ENCODE measurements at places on chromosomes 1 and 21.

GRCh38 chr1:243507001-243507671, 251.3 kb downstream of the SDCCAG8 start:
- DNase-seq: no peak

- DNase-seq: no peak
These were observed 60.4 kb upstream of the NEK7 start for GRCh38 chr1:198096390-198096789.

- DNase-seq: peak; percentile 53
These were observed 84.7 kb downstream of the PDE9A start for GRCh38 chr21:42737951-42738590.

DNA sequence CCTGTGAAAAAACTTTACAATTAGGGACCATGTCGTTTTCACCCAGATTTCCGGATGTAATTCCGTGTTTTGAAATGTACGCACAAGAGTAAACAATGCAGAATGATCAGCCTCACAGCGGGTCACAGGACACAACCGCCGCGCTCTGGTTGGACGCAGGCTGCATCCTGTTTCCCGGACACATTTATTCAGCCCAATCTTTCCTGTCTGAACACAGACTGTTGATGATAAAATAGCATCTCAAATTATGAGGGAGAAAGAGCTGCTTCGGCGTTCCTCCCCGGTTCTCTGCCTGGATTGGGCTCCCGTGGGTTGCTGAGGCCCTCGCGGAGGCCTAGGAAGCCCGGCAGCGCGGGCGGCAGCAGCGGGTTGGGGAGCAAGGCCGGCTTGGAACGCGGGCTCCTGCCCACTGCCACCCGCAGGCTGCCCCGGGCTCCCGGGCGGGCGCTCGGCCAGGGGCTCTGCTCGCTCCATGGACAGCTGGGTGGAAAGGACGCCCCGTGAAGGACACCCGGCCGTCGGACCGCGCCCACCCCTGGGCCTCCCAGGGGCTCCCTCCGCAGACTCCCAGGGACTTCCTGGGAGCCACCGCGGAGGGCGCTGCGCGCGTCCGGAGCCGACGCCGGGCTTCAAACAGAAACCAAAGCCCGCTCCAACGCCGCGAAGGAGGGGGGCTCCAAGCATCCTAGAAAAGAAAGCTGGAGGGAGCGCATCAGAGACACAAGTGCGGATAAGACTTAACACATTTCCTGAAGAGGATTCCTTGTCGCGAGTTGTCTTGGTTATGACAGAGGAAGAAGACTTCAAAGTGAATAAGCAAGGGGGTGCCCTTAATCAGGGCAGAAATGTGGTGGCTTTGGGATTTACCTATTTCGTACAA, 122.3 kb downstream of the ESRRG start:
- DNase-seq: peak; percentile 59

DNA sequence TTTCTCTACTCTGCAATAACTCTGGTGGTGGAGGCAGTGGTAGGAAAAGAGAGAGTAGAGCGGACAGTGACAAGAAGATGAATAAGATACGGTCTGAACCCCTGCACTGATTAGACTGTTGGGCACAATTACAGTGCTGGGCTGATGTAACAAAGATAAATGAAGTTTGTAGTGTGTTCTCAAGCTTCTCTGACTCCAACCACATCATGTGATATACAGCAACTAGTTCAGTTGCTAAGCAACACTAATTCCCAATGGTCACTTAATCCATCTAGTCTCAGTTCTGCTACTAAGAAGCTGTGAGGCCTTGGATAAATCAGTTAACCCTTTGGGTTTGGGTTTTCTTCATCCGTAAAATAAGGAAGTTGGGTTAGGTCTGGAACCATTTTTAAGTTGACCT, 17.3 kb downstream of the DDR2 start:
- DNase-seq: no peak

DNA sequence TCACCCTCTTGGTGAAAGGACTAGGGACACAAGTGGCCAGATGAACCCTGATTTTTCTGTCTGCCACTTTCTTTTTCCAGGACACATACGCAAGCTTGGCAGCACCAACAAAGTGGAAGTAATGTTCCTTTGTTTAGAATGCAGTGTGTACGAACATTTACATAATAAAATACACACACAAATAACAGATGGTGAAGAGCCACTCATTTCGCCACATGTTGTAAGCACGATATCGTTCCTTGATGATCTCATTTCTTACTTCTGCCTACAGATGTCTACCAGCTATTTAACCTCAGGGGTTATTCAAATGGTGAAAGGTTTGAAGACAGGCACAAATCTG, 670.2 kb upstream of the CXADR start:
- DNase-seq: no peak

DNA sequence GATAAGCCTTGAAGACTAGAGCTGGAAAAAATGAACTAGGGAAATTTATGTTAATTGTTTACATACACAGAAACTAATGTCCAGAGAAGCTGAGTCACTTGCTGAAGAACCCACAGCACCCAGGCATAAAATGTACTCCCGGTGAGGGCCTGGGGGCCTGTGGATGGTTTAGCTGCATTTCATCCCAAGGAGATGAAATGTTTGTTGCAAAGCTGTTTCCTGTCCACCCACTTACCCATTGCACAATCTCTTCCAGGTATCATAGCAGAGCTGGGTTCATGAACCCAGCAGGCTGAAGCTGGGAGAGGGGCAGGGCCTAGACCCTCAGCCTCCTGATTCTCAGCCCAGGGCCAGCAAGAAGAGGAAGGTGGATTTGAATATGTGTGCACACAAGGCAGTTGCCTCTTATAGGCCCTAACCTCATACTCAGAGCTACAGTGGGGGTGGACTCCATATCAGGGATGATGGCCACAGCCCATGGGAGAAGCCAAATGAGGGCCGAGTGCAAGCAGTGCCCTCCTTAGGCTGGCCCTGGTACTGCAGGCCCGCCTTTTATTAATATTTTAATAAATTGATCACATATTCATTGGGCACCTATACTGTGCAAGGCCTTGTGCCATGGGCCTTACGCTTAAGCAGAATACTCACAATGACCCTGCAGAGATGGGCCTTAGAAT, 110.8 kb downstream of the LACTBL1 start:
- DNase-seq: peak; percentile 76

DNA sequence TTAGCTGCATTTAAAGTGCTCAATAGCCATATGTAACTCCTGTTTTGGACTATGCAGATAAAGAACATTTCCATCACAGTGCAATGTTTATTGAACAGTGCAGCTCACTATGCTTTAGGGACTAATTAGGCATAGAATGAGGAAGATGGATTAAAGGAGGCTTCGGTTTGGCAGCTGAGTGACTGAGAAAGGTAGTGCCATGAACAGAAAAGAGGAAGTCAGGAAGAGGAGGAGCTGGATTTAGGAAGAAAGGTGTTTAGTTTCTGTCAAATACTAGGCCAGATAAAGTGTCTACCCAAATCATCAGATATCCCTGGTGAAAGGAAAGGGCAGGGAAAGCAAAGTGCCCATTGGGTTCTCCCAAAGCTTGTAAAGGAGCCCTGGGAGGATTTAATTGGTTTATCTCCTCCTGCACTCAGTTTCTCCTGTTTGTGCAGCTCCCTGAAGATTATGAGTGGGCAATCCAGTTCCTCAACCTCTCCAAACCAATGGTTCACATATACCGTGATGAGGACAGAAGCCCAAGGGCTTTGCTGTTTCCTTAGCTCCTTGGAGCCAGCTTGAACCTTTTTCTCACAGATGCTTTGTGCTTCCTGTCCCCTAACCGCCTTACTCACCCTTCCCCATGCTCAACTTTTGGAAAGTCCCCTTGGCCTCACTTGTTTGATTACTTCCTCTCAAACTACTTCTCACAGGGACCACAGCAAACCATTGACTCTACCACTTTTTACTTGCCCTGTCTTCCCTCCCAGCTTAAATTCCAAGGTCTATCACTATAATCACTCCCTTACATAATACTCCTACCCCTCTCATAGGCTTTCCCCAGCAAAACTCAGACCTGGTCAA, 3.5 kb upstream of the RAP1A start:
- DNase-seq: peak; percentile 45

- no peak for DNase-seq
These were observed 16.8 kb upstream of the CNTN2 start for GRCh38 chr1:205026181-205026580.

DNA sequence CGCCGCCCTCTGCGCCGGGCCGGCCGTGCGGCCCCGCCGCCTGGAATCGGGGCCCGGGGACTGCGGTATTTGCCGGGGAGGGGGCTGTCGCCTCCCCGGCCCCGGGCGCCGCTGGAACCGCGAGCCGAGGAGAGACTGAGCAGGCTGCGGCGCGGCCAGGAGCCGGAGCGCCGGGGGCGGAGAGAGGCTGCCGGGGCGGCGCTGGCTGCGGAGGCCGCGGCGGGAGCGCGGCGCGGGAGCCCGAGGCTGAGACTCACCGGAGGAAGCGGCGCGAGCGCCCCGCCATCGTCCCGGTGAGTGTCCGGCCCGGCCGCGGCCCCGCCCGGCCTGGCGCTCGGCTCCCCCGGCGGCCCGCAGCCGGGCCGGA, 746 bp downstream of the DYRK1A start:
- no peak for DNase-seq

GRCh38 chr21:37886726-37887299, 29.4 kb downstream of the KCNJ6 start:
- DNase-seq: no peak

GRCh38 chr1:192703283-192704206, 67.6 kb downstream of the RGS13 start:
- DNase-seq: no peak

DNA sequence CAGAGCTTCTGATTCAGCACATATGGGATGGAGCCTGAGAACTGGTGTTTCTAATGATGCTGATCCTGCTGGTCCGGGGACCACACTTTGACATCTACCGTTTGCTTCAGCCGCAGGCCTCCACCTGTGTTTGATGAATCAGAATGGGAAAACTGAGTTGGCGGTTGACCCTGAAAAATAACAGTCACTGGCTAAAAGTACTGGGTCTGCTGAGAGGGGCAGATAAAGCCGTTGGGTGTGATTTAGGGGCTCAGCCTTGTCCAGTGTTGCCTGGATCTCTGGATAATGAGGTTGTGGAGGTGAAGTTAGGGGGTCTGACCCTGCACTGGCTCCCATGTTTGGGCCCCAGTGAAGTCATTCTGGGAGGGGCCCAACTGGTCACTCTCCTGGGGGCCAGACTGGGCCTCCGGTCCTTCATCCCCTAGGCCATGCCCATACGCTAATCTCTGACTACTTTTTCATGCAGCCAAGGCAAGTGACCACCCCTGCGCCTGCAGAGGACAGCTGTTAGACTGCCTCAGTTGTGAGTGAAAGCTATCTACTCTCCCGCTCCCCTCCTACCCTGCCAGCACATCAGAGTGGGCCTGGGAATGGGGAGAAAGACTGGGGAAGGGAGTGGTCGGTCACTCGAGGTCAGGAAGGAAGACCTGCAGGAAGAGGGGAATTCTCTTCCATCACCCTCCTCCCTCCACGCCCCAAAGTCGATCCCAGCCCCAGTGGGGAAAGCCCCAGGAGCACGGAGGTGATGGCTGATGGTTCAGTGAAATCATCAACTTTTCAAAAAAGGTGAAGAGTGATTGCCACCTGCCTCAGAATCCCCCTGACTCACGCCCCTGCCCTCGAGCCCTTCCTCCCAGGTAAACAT, 27.7 kb downstream of the VASH2 start:
- no peak for DNase-seq

- no peak for DNase-seq
These were observed 93.1 kb downstream of the DMRTB1 start for GRCh38 chr1:53552146-53552861.

Data from dermis blood vessel endothelial cell (primary cell).